Muscle of leg (tissue), 16 donors: ENCODE measurements at places on chromosomes 2 and 18.

DNA sequence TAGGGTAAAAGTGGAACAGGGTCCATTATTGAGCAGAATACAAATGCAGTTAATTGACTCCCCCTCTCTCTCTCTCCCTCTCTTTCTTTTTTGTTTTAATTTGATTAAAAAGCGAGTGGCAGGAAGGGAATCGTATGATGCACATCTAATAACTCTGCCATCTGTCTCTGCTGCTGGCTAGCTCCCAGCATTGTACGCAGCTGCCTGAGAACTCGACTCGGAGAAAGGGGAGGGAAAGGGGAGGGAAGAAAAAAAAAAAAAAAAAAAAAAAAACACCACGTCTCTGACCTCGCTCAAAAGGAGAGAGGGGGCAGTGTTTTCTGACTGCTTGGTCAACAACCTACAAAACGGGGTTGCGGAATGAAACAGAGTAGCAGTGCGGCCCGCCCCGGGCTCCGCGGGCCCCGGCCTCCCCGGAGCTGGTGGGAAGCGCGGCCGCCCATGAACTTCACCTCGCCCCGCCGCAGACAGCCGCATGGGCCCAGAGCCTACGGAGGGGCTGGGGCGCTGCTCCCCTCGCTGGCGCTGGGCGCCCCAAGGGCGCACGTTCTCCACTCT, 265.7 kb downstream of the TCF4 start:
- DNase-seq: peak; percentile 99

- DNase-seq: peak; percentile 87
Observed at GRCh38 chr18:23127090-23127489, 8.2 kb upstream of the CABLES1 start.

GRCh38 chr2:60533101-60534051, 20.1 kb downstream of the BCL11A start:
- no peak for DNase-seq

DNA sequence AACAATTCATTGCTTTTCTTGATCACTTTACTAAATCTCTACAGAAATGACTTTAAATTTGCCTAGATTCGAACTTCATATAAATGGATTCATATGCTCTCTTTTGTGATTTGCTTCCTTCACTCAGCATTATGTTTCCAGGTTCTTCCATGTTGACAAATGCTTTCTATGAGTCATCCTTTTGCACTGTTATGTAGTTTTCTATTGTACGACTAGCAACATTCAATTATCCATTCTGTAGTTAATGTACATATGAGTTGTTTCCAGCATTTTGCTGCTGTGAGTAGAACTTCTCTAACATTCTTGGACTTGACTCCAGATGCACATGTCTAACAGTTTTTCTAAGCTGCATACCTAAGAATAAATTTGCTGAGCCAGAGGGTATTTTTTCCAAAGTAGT, 66.5 kb upstream of the NEUROD1 start:
- no peak for DNase-seq

DNA sequence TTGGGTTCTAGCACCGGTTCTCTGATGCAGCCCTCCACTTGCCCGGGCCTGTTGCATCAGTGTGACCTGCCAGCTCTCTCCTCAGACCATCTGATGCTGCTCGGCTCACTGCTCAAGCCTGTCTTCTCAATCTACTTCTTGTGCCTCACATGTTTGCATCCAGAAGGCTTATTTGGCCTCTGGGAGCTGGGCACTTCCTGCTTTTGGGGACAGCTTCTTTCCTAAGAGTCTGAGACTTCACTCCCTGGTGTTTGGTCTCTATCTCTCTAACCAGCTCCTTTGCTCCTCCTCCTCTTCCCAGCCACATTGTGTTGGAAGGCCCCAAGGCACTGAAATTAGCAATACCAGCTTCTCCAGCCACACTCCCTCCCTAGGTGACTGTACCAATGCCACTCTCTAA, 212.8 kb downstream of the CDCA7 start:
- no peak for DNase-seq

- peak; percentile 78 for DNase-seq
Observed at GRCh38 chr2:9378433-9379390, 44.6 kb downstream of the ITGB1BP1 start.

DNA sequence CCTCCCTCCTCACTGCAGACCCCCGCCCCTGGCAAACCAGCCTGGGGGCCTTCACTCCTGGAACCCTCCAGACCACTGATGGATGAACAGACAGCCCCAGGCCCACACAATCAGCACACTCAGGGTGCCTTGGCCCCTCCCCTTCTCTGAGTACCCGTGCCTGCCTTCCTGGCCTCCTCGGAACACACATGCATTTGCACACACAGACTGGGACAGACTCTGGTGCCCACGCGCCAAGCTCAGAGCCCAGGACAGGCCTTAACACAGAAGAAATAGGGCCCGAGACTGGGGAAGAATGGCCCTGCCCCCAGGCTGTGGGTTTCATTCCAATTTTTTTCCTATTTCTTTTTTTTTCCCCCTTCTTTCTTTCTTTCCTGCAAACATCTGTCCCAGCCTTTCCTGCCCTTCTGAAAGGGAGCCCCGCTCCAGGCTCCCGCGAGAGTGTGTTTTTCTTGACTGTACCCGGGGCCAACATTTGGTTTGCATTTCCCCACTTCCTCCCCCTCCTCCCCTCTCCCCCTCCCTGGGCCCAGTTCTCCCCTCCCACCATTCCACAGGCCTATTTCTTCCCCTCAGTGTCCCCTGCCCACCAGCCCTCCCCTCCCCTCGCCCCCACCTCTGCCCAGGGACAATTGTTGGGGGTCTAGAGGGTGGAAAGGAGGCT, 618 bp upstream of the TNS1 start:
- DNase-seq: peak; percentile 97

GRCh38 chr18:70663141-70663540, 374.3 kb downstream of the SOCS6 start:
- DNase-seq: no peak

DNA sequence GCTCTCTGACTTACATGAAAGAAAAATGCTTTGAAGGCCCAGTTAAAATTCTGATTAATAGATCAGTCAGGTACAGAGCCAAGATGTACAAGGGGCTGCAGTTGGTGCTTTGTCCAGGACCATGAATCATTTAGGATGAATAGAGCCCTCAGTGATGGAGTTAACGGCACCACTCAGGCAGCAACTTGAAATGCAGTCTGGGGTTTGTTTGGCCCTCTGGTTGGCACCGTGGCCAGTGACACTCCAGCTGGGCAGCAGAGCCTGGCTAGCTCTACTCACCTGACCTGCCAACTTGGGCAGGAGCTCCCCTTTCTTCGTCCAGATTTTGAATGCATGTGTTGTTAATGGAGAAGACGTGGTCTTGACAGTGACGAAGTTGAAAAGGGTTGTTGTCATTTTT, 493.0 kb upstream of the ACVR2A start:
- peak; percentile 10 for DNase-seq
